CD8-positive, alpha-beta T cell (primary cell): ENCODE measurements at places on chromosomes 4 and X.

- DNase-seq = no peak
These were observed 121.6 kb upstream of the NOCT start for GRCh38 chr4:138894011-138894410.

- DNase-seq = peak; percentile 80
These were observed at the start of gene NOCT for GRCh38 chr4:139015269-139015947. Gene NOCT (plus strand): TSS chr4:139015781. CDS start chr4:139015982, 201 bp downstream.

GRCh38 chrX:53715346-53715924 is 28.9 kb upstream of the HUWE1 start:
- no peak for DNase-seq

DNA sequence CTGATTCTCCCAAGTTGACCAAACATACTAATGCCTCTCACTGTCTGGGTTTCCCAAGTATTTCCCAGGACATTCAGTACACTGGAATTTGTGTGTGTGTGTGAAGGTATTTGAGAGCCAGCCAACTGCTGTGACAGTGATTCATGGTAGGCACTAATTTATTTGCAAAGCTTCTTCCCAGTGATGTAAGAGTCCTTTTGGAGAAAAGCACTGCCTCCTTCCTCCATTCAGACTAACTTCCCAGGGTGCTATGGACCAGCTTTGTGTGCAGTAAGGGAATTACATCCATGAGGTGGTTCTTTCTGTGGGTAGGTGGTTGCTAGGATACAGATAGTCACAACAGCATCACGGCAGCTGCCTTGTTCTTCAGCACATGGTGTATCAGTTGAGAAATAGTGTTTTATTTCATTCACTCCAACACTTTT is 8.7 kb downstream of the EGF start:
- no peak for DNase-seq

- no peak for DNase-seq
These were observed 35.0 kb upstream of the MYOZ2 start for GRCh38 chr4:119100655-119101054.

DNA sequence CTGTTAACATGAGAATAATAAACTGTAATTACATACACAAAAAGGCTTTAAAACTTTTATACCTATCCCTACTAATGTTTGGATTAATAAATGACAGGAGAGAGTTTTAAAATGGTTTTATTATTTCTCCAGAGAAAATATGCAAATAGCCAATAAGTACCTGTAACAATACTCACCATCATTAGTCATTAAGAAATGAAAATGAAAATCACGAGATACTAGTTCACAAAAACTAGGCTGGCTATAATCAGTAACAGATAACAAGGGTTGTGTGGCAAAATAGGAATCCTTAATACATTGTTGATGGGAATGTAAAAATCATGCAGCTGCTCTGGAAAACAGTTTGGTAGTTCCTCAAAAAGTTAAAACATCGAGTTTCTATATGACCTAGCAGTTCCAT is 25.2 kb upstream of the AP1AR start:
- no peak for DNase-seq

DNA sequence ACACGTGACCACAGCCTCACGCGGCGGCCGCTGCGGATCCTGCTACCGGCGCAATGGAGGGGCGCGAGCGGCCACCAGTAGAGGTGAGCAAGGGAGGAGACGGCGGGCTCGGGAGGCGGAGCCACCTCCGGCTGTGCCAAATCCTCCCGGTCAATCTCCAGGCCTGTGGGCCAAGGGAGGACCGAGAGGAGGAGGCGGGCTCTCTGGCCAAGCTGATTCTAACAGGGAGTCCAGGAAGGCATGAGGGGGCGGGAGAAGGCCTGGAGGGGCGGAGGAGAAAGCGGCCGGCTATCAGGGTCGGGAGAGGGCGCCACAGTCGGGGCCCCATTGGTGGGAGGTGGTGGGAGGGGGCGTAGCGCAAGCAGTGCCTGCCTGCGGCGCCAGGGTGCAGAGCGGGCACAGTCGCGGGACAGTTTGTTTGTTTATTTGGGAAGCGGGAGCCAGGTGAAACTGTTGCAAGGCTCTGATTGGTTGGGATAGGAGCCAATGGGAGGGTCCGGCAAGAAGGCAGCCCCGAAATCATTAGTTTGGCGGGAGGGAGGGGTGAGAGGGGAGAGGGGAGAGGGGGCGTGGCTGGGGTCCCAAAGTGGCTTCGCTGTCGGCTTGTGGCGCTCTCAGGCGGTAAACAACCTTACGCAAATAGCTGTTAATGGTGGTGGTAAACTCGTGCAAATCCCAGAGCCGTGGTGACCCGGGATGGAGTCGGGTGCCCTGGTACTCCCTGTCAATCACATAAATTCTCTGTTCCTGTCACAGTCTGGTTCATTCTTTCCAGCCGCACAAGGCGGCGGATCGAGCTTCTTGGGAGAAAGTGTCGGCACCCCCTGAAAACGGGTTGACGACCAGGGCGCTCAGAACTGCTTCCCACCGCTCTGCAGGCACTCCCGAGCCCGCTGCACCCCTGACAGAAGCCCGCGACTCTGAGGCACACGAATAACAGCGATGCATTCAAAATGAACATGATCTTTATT is at the start of gene IRS4:
TSS of gene IRS4 (minus strand) at position 55 of the 971 bp plus-strand sequence.
- DNase-seq = no peak

GRCh38 chr4:104493081-104493831 is 1.4 kb downstream of the CXXC4 start:
- DNase-seq = no peak

DNA sequence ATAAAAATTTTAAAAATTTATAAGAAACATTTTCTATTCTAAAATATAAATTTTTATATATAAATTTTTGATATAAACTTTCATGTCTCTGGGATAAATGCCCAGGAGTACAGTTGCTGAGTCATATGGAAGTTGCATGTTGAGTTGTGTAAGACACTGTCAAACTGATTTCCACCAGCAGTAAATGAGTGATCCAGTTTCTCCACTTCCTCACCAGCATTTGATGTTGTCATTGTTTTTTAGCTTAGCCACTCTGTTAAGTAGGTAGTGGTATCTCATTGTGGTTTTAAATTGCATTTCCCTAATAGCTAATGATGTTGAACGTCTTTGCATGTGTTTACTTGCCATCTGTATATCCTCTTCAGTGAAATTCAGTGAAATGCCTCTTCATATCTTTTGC is 66.5 kb downstream of the MAMLD1 start:
- no peak for DNase-seq

- DNase-seq = no peak
These were observed 64.7 kb upstream of the UXT start for GRCh38 chrX:47723689-47724088.

DNA sequence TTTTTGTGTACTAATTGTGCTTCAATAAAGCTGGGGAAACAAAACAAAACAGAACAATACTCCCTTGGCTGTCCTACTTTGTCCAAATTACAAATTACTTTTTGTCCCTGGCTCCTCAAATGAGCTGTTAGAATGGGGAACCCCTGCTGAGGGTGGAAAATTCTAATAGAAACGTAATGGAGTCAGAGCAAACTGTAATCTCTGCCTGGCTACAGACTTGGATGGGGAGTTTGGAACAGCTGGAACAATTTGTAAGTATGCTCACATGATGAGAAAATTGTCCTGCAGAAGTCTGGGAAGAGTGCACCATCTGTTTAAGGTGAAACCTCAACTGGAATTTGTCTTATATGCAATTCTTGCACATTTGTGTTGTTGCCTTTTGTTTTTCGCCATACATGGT is 364.4 kb upstream of the CLNK start:
- DNase-seq = no peak

GRCh38 chr4:152680988-152681603 is 1.3 kb upstream of the TMEM154 start:
- no peak for DNase-seq

DNA sequence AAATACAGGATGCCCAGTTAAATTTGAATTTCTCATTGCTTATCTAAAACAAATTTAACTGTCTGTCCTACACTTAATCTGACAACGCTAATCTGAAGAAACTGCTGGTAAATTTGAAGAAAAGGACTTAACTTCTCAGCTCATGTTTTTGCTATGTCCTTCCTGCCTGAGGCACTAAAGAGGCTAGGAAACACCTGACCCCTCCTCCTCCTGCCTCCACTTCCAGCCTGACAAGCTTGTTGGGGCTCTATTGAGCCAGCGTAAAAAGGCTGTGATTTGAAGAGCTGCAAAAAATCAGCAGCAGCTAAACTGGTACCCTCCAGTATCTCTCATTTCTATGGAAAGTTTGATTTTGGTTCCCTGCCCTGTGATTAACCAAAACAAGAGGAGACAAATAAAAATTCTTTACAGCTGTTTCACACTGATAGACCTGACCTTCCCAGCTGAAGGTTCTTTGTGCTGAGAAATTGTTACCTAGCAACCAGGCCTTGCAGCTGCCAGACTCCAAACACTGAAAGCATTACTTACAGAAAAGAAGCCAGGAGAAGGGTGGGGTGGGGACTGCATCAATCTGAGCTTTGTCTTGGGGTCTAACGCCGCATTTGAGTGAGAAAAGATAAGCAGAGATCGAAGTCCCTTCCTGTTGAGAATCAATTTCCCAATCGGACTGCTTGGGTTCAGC is 35.0 kb downstream of the DCX start:
- DNase-seq = no peak

DNA sequence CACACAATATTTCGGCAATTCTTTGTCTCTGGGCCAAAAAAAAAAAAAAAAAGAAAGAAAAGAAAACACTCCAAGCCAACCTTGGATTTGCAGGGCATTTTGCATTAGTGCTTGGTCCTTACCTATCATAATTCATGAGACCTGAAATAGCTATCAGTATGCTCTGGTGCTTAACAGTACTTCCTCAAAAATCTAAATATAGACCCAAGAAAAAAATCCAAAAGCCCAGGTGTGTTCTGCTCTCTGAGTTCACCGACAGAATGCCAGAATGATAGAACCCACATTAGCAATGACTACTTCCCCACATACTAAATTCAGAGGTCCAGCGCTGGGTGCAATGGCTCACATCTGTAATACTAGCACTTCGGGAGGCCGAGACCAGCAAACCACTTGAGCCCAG is 42.9 kb downstream of the ABCG2 start:
- DNase-seq = no peak

GRCh38 chrX:41177297-41177696 is 92.1 kb downstream of the USP9X start:
- DNase-seq = no peak

DNA sequence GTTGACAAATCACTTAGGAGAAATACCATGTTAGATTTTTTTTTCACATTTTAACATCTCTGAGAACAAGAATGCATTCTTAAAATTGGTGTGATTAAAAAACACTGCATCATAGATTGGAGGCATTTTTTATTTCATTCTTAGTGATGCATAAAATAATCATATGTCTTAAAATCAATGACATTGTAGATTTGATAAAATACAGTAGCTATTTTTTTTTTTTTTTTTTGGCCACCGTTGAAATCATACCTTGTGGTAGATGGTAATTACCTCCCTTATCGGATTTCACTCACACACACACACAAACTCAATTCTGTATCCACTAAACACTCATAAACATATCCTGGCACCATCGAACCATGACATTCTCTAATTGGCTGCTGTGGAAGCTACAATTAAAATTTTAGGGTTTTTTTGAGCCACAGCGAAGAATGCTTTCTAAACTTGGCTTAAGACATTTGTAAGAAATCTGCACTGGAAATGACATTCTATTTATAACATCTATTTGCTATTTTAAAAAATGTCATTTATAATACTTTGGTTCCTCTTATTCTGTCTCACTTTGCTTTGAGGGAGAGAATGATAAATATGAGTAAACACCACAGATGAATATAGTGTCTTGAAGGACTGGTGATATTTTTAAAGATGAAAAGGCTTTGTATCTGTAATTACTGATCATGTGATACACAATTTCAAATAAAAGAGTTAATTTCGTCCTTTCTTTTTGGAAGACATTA is 60.1 kb downstream of the CCSER1 start:
- DNase-seq = no peak

GRCh38 chr4:1504595-1505500 is 98.6 kb upstream of the NKX1-1 start:
- no peak for DNase-seq

DNA sequence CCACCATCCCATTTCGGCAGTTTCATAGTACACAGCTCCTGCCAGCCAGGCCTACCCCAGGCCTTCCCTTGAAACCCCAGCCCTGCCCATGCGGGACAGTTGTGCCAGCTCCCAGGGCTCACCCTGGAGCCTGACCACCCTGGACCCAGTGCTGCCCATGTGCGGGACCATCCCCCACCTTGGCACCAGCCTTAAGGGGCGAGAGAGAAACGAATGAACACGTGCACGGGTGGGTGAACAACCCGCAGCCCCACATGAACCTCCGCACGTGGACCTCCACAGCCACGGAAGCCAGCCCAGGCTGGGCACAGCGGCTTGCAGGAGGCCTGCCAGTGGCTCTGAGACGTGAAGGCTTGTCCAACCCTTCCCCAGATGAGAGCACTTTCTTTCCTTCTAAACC is 76.0 kb upstream of the MXD4 start:
- no peak for DNase-seq

DNA sequence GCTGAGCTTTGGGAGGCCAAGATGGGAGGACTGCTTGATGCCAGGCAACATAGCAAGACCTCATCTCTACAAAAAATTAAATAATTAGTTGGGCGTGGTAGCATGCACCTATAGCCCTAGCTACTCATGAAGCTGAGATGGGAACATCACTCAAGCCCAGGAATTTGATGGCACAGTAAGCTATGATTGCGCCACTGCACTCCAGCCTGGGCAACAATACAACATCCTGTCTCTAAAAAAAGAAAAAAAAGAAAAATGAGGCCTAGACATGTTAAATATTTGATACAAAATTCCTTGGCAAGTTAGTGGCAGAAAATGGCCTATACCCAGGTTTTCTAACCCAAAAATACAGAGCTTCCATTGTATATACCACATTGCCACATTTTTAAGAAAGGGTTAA is 88.1 kb upstream of the MAB21L2 start:
- DNase-seq = no peak

DNA sequence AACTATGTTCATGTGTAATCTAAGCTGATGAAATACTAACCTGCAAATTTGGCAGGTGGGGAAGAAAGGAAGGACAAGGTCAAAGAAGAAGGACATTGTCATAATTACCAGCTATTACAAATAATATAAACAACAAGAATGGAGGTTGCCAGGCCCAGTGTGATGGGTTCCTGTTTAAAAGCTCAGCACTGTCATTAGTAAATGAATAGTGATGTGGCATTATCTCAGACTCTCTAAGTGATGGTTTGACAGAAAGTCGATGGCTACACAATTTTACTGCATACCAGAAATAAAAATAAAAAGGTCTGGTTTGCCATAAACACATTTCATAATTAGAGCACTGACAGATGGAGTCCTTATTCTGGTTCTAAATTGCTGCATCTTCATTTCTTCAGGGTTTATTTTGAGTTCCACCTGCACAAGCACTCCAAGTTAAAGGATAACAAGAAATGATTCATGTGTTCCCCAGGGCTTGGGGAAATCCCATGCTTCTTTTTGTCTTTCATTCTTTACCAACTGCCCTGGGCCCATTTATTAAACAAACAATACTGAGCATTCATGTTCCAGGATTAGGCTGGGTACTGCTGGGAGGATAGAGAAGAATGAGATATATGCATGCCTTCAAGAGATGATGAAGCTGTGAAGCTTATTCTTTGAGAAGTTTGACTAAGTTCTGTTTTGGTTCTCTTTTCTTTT is 367.8 kb upstream of the RASGEF1B start:
- no peak for DNase-seq
